ENCODE measurements at places on chromosomes 2 and 18.

GRCh38 chr2:143420313-143420712, 291.1 kb downstream of the ARHGAP15 start:
- no peak for DNase-seq

DNA sequence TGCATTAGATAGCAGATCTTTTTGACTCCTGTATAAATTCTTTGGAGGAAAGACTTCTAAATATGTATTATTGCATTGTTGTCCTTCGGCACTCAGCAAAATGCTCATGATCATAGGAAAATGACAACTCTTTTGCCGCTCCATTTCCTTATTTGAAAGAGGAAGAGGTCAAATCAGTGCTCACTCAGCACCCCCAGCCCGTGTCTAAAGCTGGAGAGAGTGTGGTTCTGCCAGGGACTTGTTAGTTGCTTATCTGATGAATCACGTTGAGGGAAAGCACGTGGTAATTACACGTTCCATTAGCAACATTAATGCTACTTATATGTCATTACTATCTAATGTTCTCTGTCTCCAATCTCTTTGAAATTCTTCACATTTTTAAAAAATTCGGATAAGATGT, 46.0 kb upstream of the MBP start:
- DNase-seq, result no peak

GRCh38 chr2:209619782-209620181, 151.8 kb upstream of the UNC80 start:
- DNase-seq, result no peak

GRCh38 chr2:126307740-126308139, 348.2 kb upstream of the GYPC start:
- no peak for DNase-seq

DNA sequence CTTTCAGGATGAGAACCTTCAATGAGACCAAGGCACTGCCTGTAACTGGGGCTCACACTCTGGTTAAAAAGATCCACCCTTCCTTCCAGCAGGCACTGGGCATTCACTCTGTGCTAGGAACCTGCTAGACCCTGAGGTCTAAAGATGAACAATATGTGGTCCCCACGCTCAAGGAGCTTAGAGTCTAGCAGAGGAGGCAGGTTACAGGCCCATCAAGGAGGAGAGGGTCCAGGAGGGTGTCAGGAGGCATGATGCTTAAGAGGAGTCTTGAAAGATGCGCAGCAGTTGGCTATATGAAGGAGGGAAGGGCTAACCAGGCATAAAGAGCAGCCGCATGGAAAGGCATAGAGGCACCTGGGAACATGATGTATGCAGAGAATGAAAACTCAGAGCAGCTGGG, 4.5 kb downstream of the ANKRD53 start:
- DNase-seq, result no peak

DNA sequence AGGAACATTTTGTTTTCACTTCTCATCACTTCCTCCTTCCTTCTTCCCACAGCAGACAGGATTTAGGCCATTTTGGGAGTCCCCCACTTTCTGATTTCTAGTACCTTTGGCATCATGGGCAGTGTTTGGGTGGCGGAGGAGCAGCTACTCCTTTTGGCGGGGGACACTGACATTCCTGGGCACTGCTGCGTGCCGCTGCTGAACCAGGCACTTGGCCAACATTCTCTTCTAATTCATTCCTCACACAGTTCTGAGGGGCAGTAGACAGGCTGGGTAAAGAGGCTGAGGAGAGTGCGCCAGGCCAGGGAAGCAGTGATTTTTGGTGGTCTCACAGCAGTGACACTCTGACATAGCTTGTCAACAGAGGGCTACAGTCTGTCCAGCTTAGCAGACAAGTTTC, 270.2 kb downstream of the LOXHD1 start:
- DNase-seq, result no peak

GRCh38 chr2:217844696-217845095, 158.1 kb downstream of the TNS1 start:
- no peak for DNase-seq

GRCh38 chr2:99238599-99238998, 16.9 kb downstream of the LYG2 start:
- DNase-seq, result no peak

DNA sequence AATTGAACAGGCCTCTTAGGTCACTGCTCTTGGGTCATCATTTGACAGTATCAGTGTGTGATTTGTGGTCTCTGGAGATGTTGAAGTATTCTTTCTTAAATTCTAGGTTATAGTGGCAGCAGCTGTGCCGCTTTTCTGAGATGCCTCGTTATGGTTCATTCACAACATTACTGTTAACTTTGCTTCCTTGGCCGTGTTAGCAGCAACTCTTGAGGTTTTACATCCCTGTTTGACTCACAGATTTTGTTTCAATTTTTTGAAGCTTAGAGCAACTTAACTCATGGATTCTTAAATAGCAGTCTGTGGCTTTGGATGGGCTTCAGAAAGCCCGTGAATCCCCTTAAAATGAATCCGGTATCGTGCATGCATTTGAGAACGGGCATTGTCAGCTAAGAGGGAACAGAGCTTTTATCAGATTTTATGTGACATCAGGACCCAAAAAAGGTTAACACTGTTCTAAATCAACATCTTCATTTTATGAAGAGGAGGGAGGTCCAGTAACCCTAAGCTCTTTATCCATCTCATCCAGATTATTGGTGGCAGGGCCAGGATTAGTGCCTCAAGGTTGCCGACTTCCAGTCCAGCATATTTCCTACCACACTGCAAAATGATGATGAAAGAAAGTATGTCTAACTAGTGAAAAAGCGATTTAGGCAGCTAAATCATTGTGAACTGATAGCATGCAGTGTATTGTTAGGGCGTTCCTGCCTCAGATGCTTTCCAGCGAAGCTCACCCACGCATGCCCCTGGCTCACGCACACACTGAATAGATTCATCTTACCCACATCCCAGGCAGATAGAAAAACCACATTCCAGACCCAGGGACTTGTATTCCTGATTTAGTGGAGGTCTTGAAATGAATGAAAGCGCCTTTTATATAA, 5.1 kb downstream of the TRIB2 start:
- DNase-seq, result peak; percentile 22

- no peak for DNase-seq
Observed at GRCh38 chr2:31937741-31938140, 73.1 kb downstream of the MEMO1 start.

GRCh38 chr18:1627494-1627893, 722.8 kb downstream of the ADCYAP1 start:
- DNase-seq, result no peak

- DNase-seq, result no peak
Observed at GRCh38 chr2:70039366-70039765, 47.9 kb upstream of the PCBP1 start.

DNA sequence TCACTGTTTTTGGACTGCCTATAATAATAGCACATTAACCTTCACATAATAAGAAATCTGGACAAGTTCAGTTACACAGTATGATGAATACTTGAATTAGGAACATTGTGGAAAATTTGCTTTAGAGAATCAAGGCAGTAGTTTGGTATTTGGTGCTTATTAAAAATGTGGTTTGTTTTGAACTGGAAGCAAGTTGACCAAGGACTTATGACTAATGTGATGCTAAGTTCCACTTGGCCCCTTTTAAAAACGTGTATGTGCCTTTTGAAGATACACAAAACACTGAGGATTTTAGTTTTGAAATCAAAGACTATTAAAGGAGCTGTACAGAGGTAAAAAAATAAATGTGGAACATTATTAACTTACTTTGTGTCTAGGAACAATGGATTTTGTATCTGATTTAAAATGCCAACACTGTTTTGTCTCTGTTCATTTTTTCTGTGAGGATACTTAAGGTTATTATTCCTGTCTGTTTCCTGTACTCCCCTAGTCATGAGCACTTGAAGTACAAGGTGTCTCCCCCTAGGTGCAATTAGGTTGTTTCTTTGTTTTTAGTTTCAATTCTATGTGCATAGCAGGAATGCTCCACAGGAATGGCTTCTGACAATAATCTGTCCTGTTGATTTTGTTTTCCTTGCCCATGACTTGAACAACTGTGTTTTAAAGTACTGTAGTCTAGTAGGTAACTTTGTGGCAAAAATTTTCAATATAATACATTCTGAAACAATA, 49.6 kb upstream of the PTH2R start:
- no peak for DNase-seq

DNA sequence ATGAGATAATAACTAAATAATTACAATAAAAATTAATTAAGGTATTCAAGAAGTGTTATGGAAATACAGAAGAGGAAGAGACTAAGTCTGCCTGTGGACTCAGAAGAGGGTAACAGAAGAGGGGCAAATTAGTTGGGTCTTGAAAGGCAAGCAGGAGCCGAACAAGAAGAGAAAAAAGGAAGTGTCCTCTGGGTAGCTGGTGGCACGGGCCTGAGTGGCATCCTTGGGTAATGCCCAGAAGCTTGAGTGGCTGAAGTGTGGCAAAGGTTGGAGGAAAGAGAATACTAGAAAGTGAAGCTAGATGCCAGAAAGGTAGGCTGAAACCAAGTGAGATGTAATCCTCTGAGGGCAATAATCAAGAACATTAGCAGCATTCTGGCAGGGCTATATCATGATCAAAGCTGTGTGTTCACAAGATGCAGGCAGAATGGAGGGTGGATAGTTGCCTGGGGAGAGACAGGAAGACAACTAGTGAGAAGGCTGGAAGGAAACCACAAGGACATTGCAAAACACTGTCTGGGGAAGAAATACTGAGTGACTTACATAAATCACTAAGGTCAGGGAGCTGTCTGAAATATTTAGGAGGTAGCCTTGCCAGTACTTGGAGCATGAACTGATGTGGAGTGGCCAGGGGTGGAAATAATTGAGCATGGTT, 16.2 kb downstream of the DOCK10 start:
- no peak for DNase-seq

DNA sequence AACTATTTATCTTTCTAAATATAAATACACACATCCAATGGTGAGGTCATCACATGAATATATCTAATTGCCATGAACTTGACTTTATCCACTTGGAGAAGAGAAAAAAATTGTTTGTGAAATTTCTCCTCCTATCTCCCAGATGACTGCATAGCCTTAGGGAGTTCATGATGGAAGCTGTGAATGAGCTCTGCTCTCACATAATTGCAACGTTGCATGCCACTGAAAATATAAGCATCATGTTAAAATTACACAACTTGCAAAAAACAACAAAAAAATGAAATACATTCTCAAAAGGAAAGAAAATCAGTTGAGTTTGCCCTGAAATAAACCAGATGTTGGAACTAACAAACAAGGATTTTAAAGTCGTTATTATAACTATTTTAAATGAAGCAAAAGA, 50.6 kb upstream of the OSR1 start:
- DNase-seq, result no peak

DNA sequence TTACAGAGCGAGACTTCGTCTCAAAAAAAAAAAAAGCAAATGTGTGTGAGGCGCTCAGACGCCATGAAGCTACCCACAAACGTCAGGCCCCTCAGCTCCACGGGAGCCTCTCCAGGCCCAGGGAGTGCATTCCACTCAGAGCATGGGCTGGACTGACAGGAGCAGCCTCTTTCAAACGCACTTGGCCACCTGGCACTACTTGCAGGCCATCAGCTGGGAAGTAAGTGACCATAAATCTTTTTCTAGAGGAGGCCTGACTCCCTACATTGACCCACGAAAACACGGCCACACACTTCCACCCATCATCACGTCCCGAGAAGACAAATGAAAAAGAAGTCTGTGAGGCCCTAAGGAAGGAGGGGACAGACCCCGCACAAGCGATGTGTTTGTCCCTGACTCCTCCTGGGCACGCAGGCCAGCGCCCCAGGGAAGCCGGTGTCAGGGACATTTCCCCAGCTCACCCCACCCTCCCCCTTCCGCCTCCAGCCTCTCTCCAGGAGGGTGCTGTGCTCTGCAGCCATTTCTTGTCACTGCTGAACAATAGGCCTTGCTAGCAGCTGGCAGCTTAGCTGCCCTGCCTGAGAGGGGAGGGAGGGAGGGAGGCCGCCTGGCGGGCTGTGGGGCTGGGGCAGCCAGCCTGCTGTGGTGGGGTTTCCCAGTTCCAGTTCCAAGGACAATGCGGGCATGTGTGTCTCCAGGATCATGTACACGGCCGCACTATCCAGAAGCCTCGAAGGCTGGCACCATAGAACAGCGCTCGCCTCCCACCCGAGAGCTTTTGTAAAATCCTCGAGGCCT, 26.6 kb downstream of the SERTAD2 start:
- no peak for DNase-seq

DNA sequence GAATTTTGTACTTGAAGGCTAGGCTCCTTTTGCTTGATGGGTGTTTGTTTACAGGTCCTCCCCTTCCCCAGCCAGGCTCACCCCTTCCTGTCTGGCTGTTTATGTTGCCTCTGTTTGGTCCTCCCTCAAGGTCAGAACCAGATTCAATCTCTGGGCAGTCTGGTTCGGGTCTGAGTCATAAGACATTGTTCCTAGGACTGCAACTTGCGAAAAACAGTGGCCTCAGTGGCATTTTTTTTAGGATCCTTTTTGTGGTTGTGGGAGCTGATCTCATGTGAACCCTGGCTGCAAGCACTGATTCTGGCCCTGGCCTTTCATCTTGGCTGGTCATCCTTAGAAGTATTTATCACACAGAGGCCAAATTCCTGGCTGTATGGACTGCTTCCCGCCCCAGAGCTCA, 370.4 kb downstream of the CLIP4 start:
- no peak for DNase-seq

GRCh38 chr2:174748948-174749347, 15.3 kb downstream of the CHRNA1 start:
- DNase-seq, result peak; percentile 65

GRCh38 chr2:16630463-16630862, 35.2 kb downstream of the CYRIA start:
- no peak for DNase-seq

GRCh38 chr2:55862246-55862645, 61.3 kb downstream of the EFEMP1 start:
- no peak for DNase-seq

DNA sequence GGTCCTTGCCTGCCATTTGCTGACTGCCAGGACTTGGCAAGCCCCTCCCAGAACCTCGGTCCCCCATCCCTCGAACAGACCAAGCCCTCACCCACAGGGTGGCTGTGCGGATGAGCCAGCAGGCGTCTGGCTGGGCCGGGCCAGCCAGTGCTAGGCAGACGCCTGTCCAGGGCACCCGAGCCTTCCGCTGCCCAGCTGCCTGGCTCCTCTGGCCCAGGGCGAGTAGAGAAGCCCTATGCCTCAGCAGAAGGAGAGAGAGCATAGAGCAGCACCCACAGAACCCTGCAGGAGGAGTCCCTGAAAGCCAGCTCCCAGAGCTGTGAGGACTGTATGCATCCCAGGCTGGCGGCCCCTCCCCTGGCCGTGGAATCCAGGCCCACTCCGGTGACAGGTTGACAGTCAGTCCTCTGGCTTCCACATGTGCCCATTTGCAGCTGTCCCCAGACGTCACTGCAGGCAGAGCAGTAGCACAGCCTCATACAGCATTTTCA, 62.1 kb upstream of the GLI2 start:
- no peak for DNase-seq

GRCh38 chr2:129865976-129866375, 113.5 kb upstream of the RAB6C start:
- no peak for DNase-seq

DNA sequence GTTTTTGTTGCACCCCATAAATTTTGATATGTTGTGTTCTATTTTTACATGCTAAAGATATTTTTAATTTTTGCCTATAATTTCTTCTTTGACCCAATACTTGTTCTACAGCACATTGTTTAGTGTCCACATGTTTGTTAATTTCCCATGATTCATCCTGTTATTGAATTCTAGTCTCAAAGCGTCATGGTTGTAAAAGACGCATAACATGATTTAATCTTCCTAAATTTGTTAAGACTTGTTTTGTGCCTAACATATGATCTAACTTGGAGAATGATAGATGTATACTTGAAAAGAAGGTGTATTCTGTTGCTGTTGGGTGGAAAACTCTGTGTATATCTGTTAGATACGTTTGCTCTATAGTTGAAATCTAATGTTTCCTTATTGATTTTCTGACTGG, 27.1 kb upstream of the SULT1C3 start:
- DNase-seq, result no peak
